ENCODE measurements at places on chromosomes 3 and 15. TPM values are rescaled to one million over a fixed set of nuclear protein-coding genes. Genes with fewer than 3 reads are reported as not detected.

The GPR27 gene
- 0.11 TPM for polyA plus RNA-seq

The LOXL1 gene
- 0.55 TPM for polyA plus RNA-seq

The GPR156 gene
- polyA plus RNA-seq, result not detected

The TUSC7 gene
- not detected for polyA plus RNA-seq

The CHL1 gene
- 4.1 TPM for polyA plus RNA-seq

The GCNT3 gene
- not detected for polyA plus RNA-seq

The CPEB1 gene
- polyA plus RNA-seq, result 0.11 TPM

The NECTIN3 gene
- 0.48 TPM for polyA plus RNA-seq

The PLSCR2 gene
- not detected for polyA plus RNA-seq

The LSAMP gene
- 0.94 TPM for polyA plus RNA-seq

The GREM1 gene
- not detected for polyA plus RNA-seq

The ABHD6 gene
- polyA plus RNA-seq, result 11.0 TPM

The GOLGA8J gene
- not detected for polyA plus RNA-seq

The GATA2 gene
- 0.11 TPM for polyA plus RNA-seq

The PYGO1 gene
- polyA plus RNA-seq, result not detected

The MAGEL2 gene
- not detected for polyA plus RNA-seq

The TP63 gene
- polyA plus RNA-seq, result 1.0 TPM

The DOCK3 gene
- not detected for polyA plus RNA-seq

The EFCC1 gene
- polyA plus RNA-seq, result not detected

The SAXO2 gene
- polyA plus RNA-seq, result 4.2 TPM

The LRRC58 gene
- 6.6 TPM for polyA plus RNA-seq

The CACNA2D3 gene
- polyA plus RNA-seq, result not detected

The PCOLCE2 gene
- not detected for polyA plus RNA-seq

The KLHL6 gene
- 31.3 TPM for polyA plus RNA-seq

The ACKR4 gene
- polyA plus RNA-seq, result not detected

The BFSP2 gene
- polyA plus RNA-seq, result 2.8 TPM

The PODXL2 gene
- 9.1 TPM for polyA plus RNA-seq

The DNAH12 gene
- polyA plus RNA-seq, result not detected

The DPP8 gene
- 46.5 TPM for polyA plus RNA-seq

The TMEM207 gene
- polyA plus RNA-seq, result not detected

The CXCR6 gene
- 0.69 TPM for polyA plus RNA-seq

The MEF2A gene
- polyA plus RNA-seq, result 53.9 TPM

The IQCH gene
- polyA plus RNA-seq, result 0.13 TPM

The CFAP91 gene
- polyA plus RNA-seq, result not detected

The UPK1B gene
- polyA plus RNA-seq, result not detected

The OCA2 gene
- not detected for polyA plus RNA-seq

The ANKUB1 gene
- polyA plus RNA-seq, result not detected

The AZI2 gene
- polyA plus RNA-seq, result 19.7 TPM

The LRRC2 gene
- polyA plus RNA-seq, result 0.06 TPM

The LRTM1 gene
- not detected for polyA plus RNA-seq

The ITIH1 gene
- not detected for polyA plus RNA-seq

The GRAMD1C gene
- 11.8 TPM for polyA plus RNA-seq

The FHIT gene
- polyA plus RNA-seq, result 17.3 TPM

The PLSCR4 gene
- not detected for polyA plus RNA-seq

The TGM5 gene
- not detected for polyA plus RNA-seq

The SLC6A6 gene
- 7.6 TPM for polyA plus RNA-seq

The HHATL gene
- polyA plus RNA-seq, result not detected

The RETNLB gene
- polyA plus RNA-seq, result not detected

The EHD4 gene
- polyA plus RNA-seq, result 3.8 TPM
